ENCODE measurements at places on chromosomes 4 and X. TPM values are rescaled to one million over a fixed set of nuclear protein-coding genes. Genes with fewer than 3 reads are reported as not detected.
A peak's percentile ranks its signal among the peaks of the same experiment; 100 is the strongest.

- H3K27ac ChIP-seq: no peak overlapping the region
- no peaks in the 10 kb centered on the region for H3K36me3 ChIP-seq
- H3K4me1 ChIP-seq: no peaks in the 10 kb centered on the region
- DNase-seq: no peak
These were observed 222.8 kb downstream of the FRMPD4 start for GRCh38 chrX:12360986-12361598.

DNA sequence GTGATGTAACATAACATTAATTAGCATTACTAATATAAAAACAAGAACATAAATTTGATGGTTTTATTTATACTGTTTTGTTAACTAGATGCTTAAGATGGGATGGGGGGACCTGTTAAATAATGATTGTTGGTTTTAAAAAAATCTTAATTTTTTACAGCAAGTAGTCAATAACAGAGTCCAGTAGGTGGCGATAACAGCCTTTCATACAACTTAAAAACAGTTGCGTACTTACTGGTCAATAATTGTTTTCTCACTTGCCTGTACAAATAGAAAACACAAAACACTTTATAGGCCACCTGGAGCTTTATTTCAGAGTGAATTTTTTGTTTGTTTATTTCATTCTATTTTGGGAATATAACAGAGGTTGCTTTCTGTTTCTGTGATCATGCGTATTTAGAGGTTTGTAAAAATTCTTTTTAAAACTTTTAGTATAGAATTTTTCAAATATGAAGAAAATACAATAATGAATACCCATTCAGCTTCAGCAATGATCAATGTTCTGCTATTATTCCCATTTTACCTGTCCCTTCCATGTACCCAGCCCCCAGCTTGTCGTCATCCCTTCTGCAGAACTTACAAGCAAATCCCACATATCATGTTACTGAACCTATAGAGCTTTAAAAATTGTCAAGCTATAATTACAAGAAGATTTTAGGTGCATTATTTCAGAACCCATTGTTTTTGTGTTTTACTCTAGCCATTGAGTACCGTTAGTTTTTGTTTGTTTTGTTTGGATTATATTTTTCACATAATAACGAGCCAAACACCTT, 97.1 kb downstream of the MRPL1 start:
- no peaks in the 10 kb centered on the region for H3K4me1 ChIP-seq
- DNase-seq: peak; percentile 44
- H3K36me3 ChIP-seq: no peaks in the 10 kb centered on the region
- no peaks in the 10 kb centered on the region for H3K27me3 ChIP-seq

- H3K36me3 ChIP-seq: no peaks in the 10 kb centered on the region
- H3K27ac ChIP-seq: no peak overlapping the region
- H3K4me3 ChIP-seq: no peak overlapping the region
- H3K4me1 ChIP-seq: no peaks in the 10 kb centered on the region
These were observed 22.0 kb downstream of the NDNF start for GRCh38 chr4:121050300-121050699.

DNA sequence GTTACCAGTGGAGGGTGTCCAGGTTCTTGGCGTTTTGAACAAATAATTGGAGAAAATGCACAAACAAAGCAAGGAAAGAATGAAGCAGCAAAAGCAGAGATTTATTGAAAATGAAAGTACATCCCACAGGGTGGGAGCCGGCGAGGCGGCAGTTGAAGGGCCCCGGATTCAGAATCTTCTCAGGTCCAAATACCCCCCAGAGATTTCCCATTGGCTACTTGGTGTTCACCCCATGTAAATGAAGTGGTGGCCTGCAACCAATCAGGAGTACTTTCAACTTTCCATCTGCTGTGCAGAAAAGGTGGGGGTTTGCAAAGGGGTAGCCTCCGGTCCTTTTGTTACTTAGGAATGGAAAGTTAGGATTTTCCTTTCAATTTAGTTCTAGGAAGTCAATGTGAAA, 1447.0 kb downstream of the C4orf33 start:
- no peaks in the 10 kb centered on the region for H3K36me3 ChIP-seq
- no peak overlapping the region for H3K4me3 ChIP-seq
- H3K4me1 ChIP-seq: no peaks in the 10 kb centered on the region
- H3K27me3 ChIP-seq: no peaks in the 10 kb centered on the region
- DNase-seq: peak; percentile 19

- H3K27me3 ChIP-seq: no peaks in the 10 kb centered on the region
- H3K4me1 ChIP-seq: no peaks in the 10 kb centered on the region
- no peaks in the 10 kb centered on the region for H3K36me3 ChIP-seq
- no peak overlapping the region for H3K4me3 ChIP-seq
- no peak overlapping the region for H3K27ac ChIP-seq
These were observed 167.2 kb downstream of the SH3KBP1 start for GRCh38 chrX:19720236-19720635.

Gene PASD1
- total RNA-seq: not detected

Gene HTN3
- not detected for total RNA-seq
